ENCODE measurements at places on chromosomes 13 and 19.

DNA sequence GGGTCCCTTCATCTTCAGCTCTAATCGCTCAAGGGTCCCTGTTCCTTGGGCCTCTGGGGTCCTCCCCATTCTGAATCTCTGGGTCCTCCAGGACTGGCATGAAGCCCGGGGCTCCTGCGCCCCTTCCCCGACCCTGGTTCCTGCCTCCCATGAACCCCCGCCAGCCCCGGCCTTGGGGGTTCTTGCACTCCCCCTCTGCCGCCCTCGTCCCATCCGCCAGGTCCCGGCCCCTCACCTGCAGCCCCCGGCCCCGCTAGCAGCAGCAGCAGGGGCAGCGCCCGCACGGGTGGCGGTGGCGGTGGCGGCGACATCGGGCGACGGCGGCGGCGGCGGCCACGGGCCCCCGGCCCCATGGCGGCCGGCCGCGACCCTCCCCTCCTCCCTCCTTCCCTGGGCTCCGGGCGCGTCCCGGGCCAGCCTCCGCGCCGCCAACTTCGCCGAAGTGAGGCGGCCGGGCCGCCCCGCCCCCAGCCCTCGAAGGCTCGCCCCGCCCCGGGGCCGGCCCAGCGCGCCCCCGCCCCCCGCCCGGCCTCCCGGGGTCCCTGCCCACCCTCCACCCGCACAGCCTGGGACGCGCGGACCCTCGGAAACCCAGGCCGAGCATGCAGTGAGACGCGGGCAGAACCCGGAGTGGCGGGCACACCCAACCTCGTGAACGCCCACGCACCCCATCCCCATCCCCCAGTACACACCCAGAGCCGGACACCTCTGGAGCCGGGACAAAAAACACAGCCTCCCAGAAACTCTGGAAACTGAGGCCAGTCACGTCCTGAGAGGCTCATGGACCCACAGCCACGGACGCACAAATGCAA, at the start of gene NOTCH3:
TSS of gene NOTCH3 (minus strand) at position 443 of the 812 bp plus-strand sequence. CDS start at position 353, 90 bp downstream.
- peaks cover 57% of the 10 kb centered on the region for H3K4me1 ChIP-seq
- peak within 1 kb of the TSS; percentile 90 for H3K27ac ChIP-seq
- no peaks in the 10 kb centered on the region for H3K36me3 ChIP-seq
- H3K27me3 ChIP-seq = no peaks in the 10 kb centered on the region
- H3K4me3 ChIP-seq = peak within 1 kb of the TSS; percentile 79

GRCh38 chr19:13091400-13092157, 11.1 kb downstream of the LYL1 start:
- H3K4me1 ChIP-seq = peaks cover 77% of the 10 kb centered on the region
- DNase-seq = no peak
- H3K27me3 ChIP-seq = no peaks in the 10 kb centered on the region
- H3K27ac ChIP-seq = peak overlapping the region; percentile 91
- H3K4me3 ChIP-seq = no peak overlapping the region
- H3K36me3 ChIP-seq = no peaks in the 10 kb centered on the region

DNA sequence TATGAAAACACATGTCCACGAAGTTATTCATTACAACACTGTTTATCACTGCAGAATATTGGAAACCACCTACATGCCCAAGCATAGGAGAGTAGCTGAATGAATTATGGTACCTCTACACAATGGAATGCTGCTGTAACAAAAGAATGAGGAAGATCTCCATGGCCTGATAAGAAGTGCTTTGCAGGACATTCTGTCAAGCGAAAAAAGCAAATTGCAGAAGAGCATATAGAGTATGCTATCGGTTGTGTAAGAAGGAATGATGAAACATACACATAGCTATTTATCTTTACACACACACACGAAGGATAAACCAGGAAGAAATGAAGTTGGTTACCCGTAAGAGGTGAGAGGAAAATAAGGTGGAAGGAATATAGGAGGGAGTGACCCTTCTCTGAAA, 37.5 kb upstream of the CEACAM20 start:
- H3K27ac ChIP-seq = no peak overlapping the region
- H3K4me1 ChIP-seq = no peaks in the 10 kb centered on the region
- H3K27me3 ChIP-seq = no peaks in the 10 kb centered on the region
- no peaks in the 10 kb centered on the region for H3K36me3 ChIP-seq
- H3K4me3 ChIP-seq = no peak overlapping the region
- no peak for DNase-seq

DNA sequence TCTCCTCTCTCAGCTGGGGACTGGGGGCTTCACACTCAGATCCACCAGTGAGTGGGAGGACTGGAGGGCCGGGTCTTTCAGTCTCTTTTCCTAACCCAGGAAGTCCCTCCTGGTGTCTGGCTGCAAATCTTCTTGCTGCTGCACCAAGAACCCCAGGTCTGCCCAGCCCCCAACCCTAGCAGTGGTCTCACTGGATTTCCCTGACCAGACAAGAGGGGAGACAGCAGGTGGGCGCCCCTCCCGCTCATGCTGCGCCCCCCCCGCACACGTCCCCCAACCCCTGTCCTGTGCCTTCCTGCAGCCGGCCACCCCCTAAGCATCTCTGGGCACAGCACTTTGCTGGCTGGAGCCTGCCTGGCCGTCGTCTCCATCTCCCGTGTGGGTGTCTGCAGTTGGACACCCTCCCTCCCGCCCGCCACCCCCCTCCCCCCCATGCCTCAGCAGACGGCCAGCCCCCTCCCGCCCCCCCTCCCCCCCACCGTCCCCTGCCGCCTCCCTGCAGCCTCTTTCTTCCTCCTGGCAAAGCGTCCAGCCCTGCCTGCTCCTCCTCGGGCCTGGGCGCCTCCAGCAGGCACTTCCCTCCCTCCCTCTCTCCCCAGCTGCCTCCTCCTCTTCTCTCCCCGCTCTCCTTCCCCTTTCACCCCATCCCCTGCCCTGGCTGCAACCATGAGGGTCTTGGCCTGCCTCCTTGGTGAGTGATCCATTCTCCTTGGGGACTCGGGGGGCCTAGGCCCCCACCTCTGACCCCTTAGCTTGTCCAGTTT, at the start of gene SSC5D:
TSS of gene SSC5D (plus strand) at position 513 of the 764 bp plus-strand sequence. CDS start at position 667, 154 bp downstream.
- no peak within 1 kb of the TSS for H3K4me3 ChIP-seq
- peaks cover 5% of the 10 kb centered on the region for H3K36me3 ChIP-seq
- peak within 1 kb of the TSS; percentile 94 for H3K27ac ChIP-seq
- no peaks in the 10 kb centered on the region for H3K27me3 ChIP-seq
- peaks cover 86% of the 10 kb centered on the region for H3K4me1 ChIP-seq

DNA sequence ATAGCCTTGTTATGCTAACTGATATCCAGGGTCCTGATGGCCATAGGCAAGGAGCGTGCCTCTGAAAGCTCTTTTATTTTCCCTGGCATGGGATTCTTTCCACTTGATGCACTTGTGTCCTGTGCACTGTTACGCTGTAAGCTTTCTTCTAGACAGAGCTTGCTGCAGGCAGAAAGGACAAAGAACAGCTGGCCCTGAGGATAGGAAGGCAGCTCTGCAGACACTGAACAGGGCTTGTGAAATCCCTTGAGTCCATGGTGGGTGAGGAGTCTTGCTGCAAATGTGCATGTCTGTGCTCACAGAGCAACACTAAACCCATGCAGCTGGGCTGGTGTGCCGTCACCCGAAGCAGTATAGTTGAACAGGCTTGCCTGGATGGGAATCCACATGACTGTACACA, 126.6 kb downstream of the AKAP11 start:
- H3K27ac ChIP-seq = no peak overlapping the region
- no peaks in the 10 kb centered on the region for H3K4me1 ChIP-seq
- H3K36me3 ChIP-seq = no peaks in the 10 kb centered on the region
- DNase-seq = no peak
- no peaks in the 10 kb centered on the region for H3K27me3 ChIP-seq

GRCh38 chr13:42757678-42758420, 23.5 kb upstream of the FAM216B start:
- H3K36me3 ChIP-seq = no peaks in the 10 kb centered on the region
- no peak overlapping the region for H3K27ac ChIP-seq
- no peak for DNase-seq
- no peaks in the 10 kb centered on the region for H3K27me3 ChIP-seq
- no peak overlapping the region for H3K4me3 ChIP-seq
- no peaks in the 10 kb centered on the region for H3K4me1 ChIP-seq

GRCh38 chr19:50492303-50493052, 15.8 kb upstream of the GARIN5A start:
- H3K36me3 ChIP-seq = no peaks in the 10 kb centered on the region
- H3K4me3 ChIP-seq = no peak overlapping the region
- H3K27ac ChIP-seq = no peak overlapping the region
- DNase-seq = no peak
- H3K4me1 ChIP-seq = peaks cover 3% of the 10 kb centered on the region

GRCh38 chr19:55390461-55390880, 4.7 kb downstream of the RPL28 start:
- no peak for DNase-seq
- H3K4me3 ChIP-seq = no peak overlapping the region
- no peaks in the 10 kb centered on the region for H3K27me3 ChIP-seq
- peak overlapping the region; percentile 33 for H3K27ac ChIP-seq

- H3K36me3 ChIP-seq = no peaks in the 10 kb centered on the region
- H3K4me3 ChIP-seq = no peak overlapping the region
- DNase-seq = no peak
- no peaks in the 10 kb centered on the region for H3K27me3 ChIP-seq
- peak overlapping the region; percentile 79 for H3K27ac ChIP-seq
These were observed 77.4 kb upstream of the DOCK9 start for GRCh38 chr13:99055281-99055680.

DNA sequence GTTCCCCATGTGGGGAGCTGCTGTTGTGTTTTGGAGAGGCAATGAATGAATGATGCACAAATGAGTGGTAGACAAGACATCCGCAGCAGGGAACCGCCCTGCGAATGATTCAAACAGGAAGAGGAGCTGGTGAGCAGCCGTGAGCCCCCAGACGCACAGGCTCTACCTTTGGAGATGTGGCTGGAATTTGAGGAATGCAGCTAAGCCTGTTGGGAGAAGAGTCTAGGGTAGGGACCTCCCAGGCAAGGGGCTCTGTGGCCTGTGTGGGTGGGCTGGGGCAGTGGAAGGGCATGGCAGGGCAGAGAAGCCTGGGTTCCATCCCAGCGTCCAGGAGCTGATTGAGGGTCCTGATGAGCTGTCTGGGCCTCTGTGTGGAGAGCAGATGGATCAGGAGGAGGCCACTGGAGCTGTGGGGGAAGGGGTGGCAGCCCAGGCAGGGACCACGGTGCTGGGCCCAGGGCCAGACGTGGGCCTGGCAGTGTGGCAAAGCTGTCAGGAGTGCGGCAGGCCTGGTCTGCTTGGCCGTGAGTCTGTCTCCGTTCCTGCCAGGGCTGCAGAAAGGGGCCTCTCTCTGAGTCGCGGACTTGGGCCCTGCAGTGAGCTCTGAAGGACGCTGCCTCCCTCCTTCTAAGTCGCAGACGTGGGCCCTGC, 41.8 kb upstream of the DCUN1D2 start:
- peaks cover 84% of the 10 kb centered on the region for H3K36me3 ChIP-seq
- no peak for DNase-seq
- no peaks in the 10 kb centered on the region for H3K4me1 ChIP-seq
- H3K27ac ChIP-seq = no peak overlapping the region
- no peaks in the 10 kb centered on the region for H3K27me3 ChIP-seq

DNA sequence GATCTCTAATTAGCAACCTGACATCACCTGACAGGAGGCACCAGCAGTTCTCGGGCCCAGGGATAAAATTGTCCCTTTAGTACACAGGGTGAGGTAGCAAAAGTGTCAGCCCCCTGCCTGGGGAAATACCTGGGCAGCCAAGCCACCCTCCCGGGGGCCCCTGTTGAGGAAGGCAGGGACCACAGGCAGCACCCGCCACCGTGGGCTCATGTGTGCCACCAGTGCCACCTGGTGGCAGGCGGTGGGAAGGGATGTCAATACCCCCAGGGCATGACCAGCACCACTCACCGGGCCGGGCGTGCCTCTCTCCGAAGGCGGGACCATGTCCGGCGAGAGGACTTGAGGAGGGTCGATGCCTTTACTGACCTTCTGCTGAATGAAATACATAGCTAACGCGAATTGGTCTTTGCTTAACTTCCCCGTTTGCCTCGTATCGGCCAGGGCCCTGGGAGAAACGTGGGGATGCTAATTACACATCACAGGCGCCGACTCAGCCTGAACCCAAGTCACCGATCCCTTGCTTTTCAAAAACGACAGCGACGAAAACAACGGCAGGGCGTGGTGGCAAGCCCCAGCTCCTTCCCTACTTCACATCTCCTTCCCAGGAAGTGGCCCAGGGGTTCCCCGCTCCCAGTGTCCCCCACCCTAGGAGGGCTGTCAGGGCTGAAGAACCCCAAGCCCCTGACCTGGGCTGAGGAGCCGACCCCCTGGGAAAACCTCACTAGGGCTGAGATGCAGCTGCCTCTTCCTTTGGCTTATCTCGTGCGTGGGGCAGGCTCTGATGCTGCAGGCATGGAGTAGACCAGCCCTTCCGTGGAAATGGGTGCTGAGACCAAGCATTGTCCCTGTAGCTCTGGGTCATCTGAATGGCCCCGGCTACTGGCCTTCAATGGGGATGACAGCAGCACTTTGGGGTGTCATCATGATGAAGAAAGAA, 53.8 kb downstream of the EPS15L1 start:
- H3K4me3 ChIP-seq = no peak overlapping the region
- no peaks in the 10 kb centered on the region for H3K27me3 ChIP-seq
- DNase-seq = no peak
- no peaks in the 10 kb centered on the region for H3K4me1 ChIP-seq
- no peak overlapping the region for H3K27ac ChIP-seq
- peaks cover 50% of the 10 kb centered on the region for H3K36me3 ChIP-seq

- H3K36me3 ChIP-seq = peaks cover 3% of the 10 kb centered on the region
These were observed 21.2 kb upstream of the DOCK9 start for GRCh38 chr13:98998831-98999638.

DNA sequence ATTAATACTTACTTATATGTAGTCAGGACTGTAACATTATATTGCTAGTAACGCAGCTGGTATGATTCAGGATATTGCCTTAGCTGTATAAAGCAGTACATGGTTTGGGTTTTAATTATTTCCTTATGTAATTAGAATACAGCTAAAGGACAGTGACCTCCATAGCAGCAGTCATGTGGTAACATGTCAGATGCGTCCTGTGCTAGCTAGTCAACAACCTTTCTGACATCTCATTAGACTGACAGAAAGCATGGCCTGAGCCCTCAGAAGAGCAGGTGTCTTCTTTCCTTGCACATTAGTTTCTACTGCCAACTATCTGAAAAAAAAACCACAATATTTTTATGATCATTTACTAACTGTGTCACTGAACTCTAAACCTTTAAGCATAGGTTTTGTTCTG, 122.2 kb downstream of the MAB21L1 start:
- H3K4me1 ChIP-seq = no peaks in the 10 kb centered on the region
- no peak for DNase-seq
- no peak overlapping the region for H3K4me3 ChIP-seq
- H3K36me3 ChIP-seq = no peaks in the 10 kb centered on the region

- H3K4me1 ChIP-seq = no peaks in the 10 kb centered on the region
- DNase-seq = no peak
- H3K27ac ChIP-seq = no peak overlapping the region
- peaks cover 13% of the 10 kb centered on the region for H3K36me3 ChIP-seq
- no peak overlapping the region for H3K4me3 ChIP-seq
These were observed 12.3 kb downstream of the LMNB2 start for GRCh38 chr19:2444251-2445002.

Measured in esophagus squamous epithelium (tissue), 5 donors.